NCI-H1436 treated with DMSO at 0.1 percent for 48 hours (cell line): ENCODE measurements at places on chromosomes 7 and 10.

DNA sequence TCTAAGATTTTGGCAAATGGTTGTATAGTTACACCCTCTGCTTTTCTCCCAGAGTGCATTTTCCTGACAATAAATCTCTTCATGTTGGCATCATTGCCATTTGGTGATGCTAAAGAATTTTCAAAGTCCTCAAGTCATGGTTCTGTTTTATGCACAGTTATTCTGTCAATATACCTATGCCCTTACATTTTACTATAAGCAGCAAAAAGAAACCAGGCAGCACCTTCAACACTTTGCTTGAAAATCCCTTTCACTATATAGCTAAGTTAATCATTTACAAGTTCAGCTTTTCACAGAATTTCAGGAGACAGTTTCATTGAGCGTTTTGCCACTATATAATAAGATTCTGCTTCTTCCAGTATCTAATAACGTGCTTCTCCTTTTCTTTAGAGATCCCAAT lies 22.6 kb downstream of the FIGNL1 start:
- no peak for DNase-seq

DNA sequence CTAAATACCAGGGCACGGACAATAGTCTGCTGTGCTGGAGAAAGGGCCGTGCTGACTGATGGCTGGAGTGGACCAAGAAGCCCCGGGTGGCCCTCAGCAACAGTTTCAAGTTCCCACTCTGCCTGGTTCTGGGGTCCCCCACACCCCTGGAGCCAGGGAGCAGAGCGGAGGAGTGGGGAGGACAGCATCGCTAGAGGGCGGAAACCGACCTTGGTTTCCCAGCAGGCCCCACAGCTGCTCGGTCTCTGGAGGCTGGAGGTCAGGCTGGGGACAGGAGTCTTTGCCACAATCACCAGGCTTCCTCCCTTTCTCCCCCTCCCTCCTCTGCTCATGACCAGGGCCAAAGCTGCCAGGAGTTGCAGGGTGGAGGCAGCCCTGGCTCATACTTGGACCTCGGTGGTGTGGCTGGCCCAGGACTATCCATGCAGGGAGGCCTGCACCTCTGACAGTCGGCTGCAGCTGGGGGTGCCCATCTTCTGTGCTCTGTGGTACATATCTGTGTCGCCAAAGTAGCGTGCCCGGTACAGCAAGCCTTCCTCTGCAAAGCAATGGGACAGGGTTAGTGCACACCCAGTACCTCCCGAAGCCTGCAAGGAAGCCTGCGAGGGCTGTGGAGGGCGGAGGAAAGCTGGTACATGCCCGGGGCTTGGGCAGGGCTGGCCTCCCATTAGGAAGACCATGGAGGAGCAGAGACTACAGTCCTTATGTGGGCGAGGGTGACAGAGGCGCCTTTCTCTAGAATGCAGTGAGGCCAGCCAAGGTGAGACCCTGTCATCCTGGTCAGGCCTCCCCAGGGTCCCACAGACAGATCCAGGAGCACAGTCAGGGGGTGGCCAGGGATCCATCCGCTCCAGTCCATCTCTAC lies 19.1 kb downstream of the DNAJB12 start:
- no peak for DNase-seq

DNA sequence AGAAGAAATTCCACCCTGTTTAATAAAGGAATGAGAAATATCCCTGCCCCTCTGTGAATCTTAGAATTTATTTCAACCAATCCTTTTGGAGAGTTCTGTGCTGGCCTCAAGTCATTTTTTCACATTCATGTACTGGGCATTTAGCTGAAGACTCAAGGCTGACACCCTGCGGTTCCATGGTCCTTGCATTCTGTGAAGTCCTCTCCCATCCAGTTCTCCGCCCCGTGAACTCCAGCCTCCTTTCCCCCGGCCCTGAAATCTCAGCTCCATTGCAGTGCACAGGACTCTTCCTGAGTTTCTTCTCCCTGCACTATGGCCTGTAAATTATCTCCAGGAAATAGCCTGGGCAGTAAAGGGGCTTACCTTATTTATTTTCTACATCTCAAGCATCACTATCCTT lies 183.0 kb upstream of the KCND2 start:
- DNase-seq: no peak

DNA sequence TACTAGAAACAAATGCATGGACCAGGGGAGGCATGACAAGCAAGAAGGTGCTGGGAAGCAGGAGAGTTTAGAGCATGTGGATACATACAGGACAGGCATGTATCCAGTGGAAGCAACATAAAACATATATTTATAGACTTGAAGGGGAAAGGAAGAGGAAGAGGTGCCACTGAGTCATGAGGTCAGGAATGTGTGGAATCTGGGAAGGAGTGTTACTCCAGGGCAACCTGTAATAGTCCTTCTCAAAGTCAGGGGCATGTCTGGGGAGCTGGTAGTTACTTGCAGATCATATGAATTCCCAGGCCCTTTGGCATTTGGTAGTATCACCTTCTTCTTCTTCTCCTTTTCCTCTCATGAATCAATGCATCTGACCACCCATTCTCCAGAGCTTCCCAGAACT lies 246.6 kb downstream of the XPNPEP1 start:
- no peak for DNase-seq

DNA sequence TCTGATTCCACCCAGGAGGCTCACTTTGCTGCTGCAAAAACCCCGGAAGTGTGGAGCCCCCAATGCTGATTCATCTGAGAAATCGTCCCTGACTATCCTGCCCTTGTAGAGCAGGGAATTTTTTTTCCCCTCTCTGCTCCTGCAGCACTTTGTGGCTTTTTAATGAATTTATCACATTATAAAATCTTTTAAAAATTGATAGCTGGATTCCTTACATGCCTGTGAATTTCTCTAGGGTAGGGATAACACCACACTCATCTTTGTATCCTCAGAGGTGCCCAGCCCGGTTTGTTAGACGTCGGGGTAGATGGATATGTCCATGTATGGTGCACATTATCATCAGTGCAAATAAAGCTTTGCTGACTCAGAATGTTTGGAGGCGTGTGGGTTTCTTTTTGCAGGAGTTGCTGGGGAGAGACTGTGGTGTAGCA lies 185.7 kb downstream of the STK31 start:
- DNase-seq: no peak

GRCh38 chr10:99906470-99906869 lies 103.3 kb downstream of the DNMBP start:
- DNase-seq: no peak

DNA sequence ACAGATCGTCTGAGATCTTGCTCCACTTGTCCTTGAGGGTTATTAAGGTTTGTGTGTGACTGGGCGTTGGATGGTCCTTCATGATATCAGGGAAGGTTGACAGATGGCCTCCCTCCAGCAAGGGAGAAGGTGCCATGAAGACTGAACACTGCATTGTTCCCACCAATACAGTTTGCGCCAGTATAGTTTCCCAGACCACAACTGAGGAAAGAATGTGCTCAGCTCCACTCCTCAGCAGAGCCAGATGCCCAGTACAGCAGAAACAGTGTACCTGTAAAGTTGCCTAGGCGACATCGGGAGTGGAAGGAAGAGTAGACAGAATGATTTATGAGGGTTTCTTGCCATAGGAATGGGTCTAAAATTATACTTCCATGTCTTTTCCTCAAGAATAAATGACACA lies 137.5 kb downstream of the ST7 start:
- no peak for DNase-seq

DNA sequence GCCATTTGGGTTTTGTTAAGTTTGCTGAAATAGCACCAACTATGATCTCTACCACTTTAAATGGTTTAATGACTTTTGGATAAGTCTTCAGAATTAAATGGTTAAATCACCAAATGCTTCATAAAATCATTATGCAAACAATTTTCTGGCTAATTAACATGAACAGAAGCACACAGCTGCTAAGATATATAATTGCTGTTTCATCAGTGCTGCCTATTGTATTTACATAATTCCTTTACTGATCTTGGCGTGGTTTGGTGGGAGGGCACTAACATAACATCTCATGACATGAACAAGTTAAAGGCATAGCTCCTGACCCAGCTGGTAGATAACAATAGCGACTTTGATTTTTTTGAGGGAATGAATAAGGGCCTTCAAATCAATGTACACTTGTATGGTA lies 94.1 kb downstream of the FZD1 start:
- no peak for DNase-seq

DNA sequence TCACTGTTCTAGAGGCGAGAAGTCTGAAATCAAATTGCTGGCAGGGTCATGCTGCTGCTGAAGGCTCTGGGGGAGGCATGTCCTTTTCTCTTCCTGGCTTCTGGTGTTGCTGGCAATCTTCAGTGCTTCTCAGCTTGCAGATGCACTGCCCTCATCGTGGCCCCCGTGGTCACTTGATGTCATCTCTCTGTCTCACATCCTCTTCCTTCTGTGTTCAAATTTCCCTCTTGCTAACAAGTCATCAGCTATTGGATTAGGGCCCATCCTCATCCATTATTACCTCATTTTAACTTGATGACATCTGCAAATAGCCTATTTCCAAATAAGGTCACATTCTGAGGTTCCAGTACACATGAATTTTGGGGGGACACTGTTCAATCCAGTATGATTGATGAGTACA lies 36.6 kb upstream of the SRGN start:
- no peak for DNase-seq

DNA sequence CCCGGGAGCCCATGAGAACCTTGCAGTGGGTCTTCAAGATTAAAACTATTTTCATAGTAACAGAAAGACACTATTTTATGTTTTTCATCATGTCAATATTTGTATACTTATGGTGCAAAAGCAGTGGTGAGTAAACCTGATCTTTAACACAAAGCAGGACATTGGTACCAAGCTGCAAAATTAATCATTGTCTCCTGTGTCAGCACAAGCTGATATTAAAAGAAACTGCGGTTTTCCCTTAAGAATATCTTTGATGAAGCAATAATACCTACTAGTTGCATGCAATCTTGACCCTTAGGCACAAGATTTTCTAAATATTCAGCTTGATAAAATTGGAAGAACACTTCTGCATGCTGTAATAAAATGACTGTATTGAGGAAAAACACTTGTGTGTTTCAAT lies 121.7 kb downstream of the MDFIC start:
- DNase-seq: no peak

DNA sequence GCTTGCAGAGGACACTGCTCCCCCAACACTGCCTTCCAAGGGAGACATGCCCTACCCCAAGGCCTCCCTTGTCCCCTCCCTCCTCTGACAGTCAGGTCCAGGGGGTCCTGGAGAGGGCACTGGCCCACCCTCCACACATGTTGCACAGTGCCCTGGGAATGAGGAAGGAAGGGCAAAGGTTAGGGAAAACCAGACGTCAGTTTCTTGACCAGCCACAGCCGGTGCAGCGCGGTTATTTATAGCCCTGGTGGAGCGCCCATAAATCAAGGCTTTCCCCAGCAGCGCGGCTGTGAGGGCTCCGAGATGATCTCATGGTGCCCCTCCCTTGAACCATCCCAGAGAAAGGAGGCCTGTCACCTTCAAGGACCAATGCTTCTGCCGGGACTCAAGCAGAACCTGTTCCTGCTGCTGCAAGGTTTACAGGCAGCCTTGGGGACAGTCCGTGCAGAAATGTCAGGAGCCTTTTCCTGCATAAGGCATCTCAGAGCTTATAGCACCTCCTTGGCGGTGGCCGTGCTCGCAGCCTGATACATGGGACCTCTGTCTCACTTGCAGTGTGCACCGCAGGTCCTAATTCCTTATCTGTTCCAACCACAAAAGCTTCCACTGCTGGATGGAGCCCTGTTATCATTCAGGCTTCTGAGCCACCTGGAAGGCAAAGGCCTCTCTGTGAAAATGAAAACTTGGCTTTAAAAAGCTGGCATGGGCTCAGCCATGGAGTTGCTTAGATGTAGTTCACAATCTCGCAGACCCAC lies 127.3 kb downstream of the LHPP start:
- DNase-seq: no peak

GRCh38 chr7:88540012-88540411 lies 219.5 kb upstream of the ZNF804B start:
- no peak for DNase-seq

DNA sequence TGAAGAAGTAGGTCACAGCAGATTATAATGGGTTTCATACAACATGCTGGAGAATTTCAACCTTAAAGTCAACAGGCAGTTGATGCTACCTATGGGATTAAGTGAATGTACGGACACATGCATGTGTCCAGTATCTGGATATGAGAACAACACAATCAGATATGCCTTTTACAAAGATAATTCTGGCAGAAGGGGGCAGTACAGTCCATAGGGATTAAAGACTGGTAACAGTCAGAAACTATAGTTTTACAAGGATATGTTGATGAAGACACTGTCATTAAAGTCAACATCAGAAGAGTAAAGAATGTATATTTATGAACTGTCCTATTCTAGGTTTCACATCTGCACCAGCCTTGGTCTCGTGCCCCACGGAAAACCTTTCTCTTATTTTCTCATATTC lies 41.5 kb downstream of the ANKMY2 start:
- DNase-seq: no peak

DNA sequence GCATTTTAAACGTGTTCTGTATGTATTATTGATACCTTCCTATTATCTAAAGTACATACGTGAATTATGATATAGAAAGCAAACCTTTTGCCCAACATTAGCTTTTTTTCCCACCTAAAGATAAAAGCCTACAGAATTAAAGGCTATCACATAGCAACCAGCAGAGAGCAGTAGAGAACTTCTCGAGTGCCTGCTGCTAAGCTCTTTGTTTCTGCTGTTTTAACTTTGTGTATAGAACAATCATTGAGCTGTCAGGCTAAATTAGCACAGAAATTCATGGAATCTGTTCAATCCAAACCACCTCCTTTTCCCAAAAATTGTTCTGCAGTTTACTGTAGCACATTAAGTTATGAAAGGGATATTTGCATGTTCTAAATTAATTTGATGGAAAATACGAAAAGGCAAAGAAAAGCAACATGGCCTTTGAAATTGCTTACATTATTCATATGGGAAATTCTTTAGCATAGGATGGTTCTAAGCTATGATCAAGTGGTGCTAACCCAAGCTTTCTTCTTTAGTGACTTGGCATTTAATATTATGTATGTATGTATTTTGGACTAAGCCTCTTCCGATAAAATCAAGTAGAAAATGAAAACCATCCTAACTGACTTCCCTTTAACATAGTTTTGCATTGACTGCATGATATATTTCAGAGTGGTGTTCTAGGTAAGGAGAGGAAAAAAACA lies 1288.5 kb downstream of the GATA3 start:
- DNase-seq: no peak
